Activated CD8-positive, alpha-beta memory T cell treated with anti-CD3 and anti-CD28 coated beads, Interleukin-2, amount 10 ng/mL, durations not matched to agents 7 days and 5 days (primary cell): ENCODE measurements at places on chromosomes 3 and 15.

- no peak overlapping the region for H3K27ac ChIP-seq
- DNase-seq = no peak
- H3K27me3 ChIP-seq = no peaks in the 10 kb centered on the region
Measured at GRCh38 chr3:175457301-175457700, 598.2 kb downstream of the NAALADL2 start.

DNA sequence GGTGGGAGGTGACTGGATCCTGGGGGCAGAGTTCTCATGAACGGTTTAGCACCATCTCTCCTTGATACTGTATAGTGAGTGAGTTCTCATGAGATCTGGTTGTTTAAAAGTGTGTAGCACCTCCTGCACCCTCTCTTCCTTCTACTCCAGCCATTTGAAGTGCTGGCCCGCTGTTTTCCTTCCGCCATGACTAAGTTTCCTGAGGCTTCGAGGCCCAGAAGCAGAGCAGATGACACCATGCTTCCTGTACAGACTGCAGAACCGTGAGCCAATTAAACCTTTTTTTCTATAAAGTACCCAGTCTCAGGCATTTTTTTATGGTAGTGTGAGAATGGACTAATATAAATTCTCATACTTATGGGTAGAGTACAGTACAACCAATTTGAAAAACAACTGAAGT lies 123.6 kb upstream of the BHLHE40 start:
- peak overlapping the region; percentile 30 for H3K27ac ChIP-seq
- no peak for DNase-seq

DNA sequence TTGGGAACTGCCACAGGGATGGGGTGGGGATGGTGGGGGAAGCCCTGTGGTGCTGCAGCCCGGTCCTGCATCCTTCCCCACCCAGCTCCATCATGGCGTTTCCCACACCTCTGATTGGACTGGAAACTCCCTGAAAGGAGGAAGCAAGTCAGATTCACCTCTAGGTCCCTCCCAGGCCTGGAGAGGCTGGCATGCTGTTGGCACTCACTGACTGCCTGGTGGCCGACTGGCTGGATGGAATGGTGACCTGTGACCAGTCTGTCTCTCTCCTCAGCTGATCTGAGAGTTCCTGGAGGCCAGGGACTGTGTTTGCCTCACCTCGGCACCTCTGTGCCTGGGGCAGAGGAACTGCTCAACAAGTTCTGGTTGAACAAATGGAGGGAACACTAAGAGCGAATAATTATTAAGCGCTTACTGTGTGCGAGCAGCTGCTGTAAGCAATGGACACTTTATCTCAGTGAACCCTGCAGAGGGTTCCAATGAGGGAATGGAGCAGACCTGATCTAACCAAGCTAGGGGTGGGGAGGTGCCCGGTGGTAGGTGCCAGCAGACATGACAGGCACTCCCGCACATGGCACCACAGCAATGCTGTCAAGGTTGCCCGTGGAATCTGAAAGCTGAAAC lies 3.5 kb upstream of the HHATL start:
- H3K27me3 ChIP-seq = no peaks in the 10 kb centered on the region
- H3K4me1 ChIP-seq = no peaks in the 10 kb centered on the region
- H3K36me3 ChIP-seq = no peaks in the 10 kb centered on the region
- H3K27ac ChIP-seq = no peak overlapping the region
- no peak for DNase-seq

DNA sequence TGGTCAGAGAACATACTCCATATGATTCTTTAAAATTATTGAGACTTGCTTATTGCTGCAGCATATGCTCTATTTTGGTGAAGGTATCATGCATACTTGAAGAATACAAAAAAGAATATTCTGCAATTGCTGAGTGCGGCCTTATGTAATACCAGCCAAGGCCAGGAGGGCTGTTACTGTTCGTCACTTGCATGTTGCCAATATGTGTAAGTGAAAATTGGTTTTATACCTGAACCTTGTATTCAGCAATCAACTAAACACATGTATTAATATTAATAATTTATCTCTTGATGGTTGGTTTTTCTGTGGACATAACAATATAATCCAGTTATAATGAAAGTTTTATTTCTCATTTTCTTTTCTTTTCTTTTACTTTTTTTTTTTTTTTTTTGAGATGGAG lies 13.9 kb upstream of the GABRA5 start:
- DNase-seq = no peak
- H3K4me1 ChIP-seq = no peaks in the 10 kb centered on the region
- no peaks in the 10 kb centered on the region for H3K36me3 ChIP-seq
- H3K27ac ChIP-seq = no peak overlapping the region

GRCh38 chr3:58305882-58306711 lies at the start of the genes HTD2 and RPP14:
HTD2 (plus strand) TSS chr3:58306520; CDS start chr3:58317614, 11,094 bp downstream.
RPP14 (plus strand) TSS chr3:58306245; CDS start chr3:58310330, 4,085 bp downstream.
- H3K4me1 ChIP-seq = peaks cover 32% of the 10 kb centered on the region
- peak; percentile 99 for DNase-seq
- peaks cover 13% of the 10 kb centered on the region for H3K27me3 ChIP-seq
- H3K27ac ChIP-seq = peak within 1 kb of the TSS; percentile 99
- peaks cover 12% of the 10 kb centered on the region for H3K36me3 ChIP-seq
- H3K4me3 ChIP-seq = peak within 1 kb of the TSS; percentile 98

DNA sequence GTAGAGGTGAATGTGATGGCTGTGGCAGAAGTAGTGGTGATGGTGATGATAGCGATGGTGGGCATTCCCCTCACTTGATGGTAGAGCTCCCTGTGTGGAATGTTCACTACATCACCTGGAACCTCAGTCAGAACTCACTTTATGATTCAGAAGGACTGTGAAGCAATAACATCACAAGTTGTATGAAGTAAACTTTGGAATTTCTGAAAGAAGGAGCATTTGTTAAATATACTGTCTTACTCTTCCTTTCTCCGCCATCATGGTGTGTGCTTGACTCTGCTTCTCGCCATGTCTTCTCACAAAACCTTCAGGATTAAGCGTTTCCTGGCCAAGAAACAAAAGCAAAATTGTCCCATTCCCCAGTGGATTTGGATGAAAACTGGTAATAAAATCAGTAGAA lies at the start of gene PP2D1:
Gene PP2D1, minus strand, starts transcription at position 101 of the 400 bp plus-strand sequence. CDS start 192 bp downstream, outside the sequence.
- no peak within 1 kb of the TSS for H3K27ac ChIP-seq
- H3K27me3 ChIP-seq = no peaks in the 10 kb centered on the region
- no peaks in the 10 kb centered on the region for H3K36me3 ChIP-seq
- no peaks in the 10 kb centered on the region for H3K4me1 ChIP-seq

- no peak overlapping the region for H3K4me3 ChIP-seq
- H3K4me1 ChIP-seq = no peaks in the 10 kb centered on the region
Measured at GRCh38 chr3:33975463-33975862, 177.0 kb downstream of the PDCD6IP start.

- H3K4me3 ChIP-seq = no peak overlapping the region
- H3K36me3 ChIP-seq = no peaks in the 10 kb centered on the region
- H3K4me1 ChIP-seq = peaks cover 3% of the 10 kb centered on the region
- peak; percentile 16 for DNase-seq
- peaks cover 4% of the 10 kb centered on the region for H3K27me3 ChIP-seq
- H3K27ac ChIP-seq = no peak overlapping the region
Measured at GRCh38 chr3:17135696-17136095, 250.9 kb downstream of the PLCL2 start.
